ENCODE measurements at places on chromosomes 3 and 15.

- DNase-seq: no peak
- no peaks in the 10 kb centered on the region for H3K27me3 ChIP-seq
- no peaks in the 10 kb centered on the region for H3K4me1 ChIP-seq
Measured at GRCh38 chr15:50028326-50028725, 90.7 kb downstream of the ATP8B4 start.

GRCh38 chr3:73586190-73586589, 38.6 kb downstream of the PDZRN3 start:
- peaks cover 17% of the 10 kb centered on the region for H3K4me1 ChIP-seq
- no peak overlapping the region for H3K4me3 ChIP-seq
- H3K27me3 ChIP-seq: no peaks in the 10 kb centered on the region
- DNase-seq: no peak
- no peaks in the 10 kb centered on the region for H3K36me3 ChIP-seq

DNA sequence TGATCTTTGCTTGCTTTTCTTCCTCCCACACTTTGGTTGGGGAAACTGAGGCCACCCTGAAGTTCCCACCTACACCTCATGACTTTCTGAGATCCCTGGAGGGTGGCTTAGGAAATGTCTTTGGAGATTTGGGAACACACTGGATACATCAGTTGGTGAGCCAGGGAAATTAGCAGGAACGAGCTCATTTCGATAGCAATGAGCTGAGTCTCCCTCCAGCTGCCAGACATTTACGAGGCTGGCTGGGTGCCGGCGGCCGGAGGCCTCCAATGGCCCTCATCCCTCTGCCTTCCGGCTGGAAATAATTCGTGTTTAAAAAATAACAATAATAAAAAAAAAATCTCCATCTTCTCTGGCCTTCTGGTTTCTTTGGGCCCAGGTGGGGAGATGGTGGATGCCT, 38.8 kb downstream of the SMAD6 start:
- H3K27me3 ChIP-seq: no peaks in the 10 kb centered on the region
- H3K4me1 ChIP-seq: no peaks in the 10 kb centered on the region
- H3K36me3 ChIP-seq: no peaks in the 10 kb centered on the region
- peak overlapping the region; percentile 57 for H3K27ac ChIP-seq
- no peak overlapping the region for H3K4me3 ChIP-seq
- peak; percentile 86 for DNase-seq

- H3K36me3 ChIP-seq: no peaks in the 10 kb centered on the region
- no peaks in the 10 kb centered on the region for H3K27me3 ChIP-seq
- H3K27ac ChIP-seq: no peak overlapping the region
Measured at GRCh38 chr3:80355144-80355543, 587.3 kb upstream of the ROBO1 start.

DNA sequence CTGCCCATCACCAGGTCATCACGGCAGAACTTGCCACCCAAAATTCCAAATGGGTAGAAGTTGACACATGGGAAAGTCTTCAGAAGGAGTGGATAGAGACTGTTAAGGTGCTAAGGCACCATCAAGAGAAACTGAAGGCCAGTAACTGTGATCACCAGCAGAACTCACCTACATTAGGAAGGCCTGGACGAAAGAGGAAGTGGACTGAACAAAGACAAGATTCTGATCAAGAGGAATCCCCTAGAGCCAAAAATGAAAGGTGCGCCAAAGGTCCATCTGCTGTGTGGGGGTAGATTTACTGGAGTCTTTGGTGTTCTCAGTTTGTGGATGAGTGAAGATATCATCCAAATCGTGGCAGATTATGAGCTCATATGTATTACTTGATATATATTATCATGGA, 46.3 kb upstream of the P3H2 start:
- H3K4me3 ChIP-seq: no peak overlapping the region
- DNase-seq: no peak
- H3K27ac ChIP-seq: no peak overlapping the region
- H3K36me3 ChIP-seq: no peaks in the 10 kb centered on the region

GRCh38 chr3:161818106-161818505, 321.5 kb downstream of the OTOL1 start:
- H3K27ac ChIP-seq: no peak overlapping the region
- no peak overlapping the region for H3K4me3 ChIP-seq

DNA sequence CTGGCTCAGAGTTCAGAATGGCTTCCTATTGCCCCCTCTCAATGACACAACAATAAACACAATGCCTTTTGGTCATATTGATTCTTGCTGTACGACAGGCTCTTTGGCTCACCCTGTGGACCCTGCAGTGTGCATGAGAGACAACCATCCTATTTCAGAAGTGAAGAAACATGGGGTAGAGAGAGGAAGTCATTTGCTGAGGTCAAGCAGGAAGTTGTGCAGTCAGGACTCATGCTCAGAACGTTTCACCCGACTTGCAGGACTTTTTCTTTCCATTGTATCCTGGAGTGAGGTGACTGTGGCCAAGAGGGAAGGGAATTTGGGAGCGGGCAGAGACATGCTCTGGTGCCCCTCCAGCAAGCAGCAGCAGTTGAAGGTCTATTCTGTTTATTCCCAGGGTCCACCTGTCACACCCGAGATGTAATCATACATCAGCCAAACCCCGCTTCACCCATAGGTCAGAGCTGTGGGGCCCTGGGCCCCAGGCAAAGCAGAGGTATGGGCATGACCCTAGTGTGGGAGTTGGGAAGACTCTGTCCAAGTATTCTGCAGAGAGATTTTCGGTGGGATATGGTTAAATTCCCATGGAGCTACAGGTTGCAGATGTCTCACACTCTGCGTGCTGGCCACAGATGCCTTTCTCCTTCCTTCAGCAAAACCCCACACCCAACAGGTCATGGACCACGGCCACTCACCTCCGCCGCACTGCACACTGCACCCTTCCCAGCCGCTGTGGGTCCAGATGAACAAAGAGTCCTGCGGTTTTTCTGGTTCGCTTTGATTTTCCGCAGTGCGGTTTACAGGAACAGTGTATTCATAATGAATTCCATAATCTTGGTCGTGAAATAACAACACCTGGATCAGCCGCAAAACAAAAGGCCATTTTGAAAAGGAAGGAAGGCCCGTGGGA, 290.6 kb downstream of the ADAMTS17 start:
- no peaks in the 10 kb centered on the region for H3K36me3 ChIP-seq
- H3K27me3 ChIP-seq: no peaks in the 10 kb centered on the region
- no peak overlapping the region for H3K27ac ChIP-seq
- no peak overlapping the region for H3K4me3 ChIP-seq
- no peaks in the 10 kb centered on the region for H3K4me1 ChIP-seq

GRCh38 chr3:190381441-190381840, 6.5 kb upstream of the CLDN16 start:
- no peak overlapping the region for H3K4me3 ChIP-seq
- no peaks in the 10 kb centered on the region for H3K27me3 ChIP-seq
- no peak overlapping the region for H3K27ac ChIP-seq
- DNase-seq: no peak

- H3K27me3 ChIP-seq: no peaks in the 10 kb centered on the region
- no peaks in the 10 kb centered on the region for H3K4me1 ChIP-seq
- H3K27ac ChIP-seq: no peak overlapping the region
- no peak overlapping the region for H3K4me3 ChIP-seq
- DNase-seq: no peak
Measured at GRCh38 chr3:106635271-106635670, 742.0 kb upstream of the CCDC54 start.

GRCh38 chr15:72168808-72169190, 28.8 kb downstream of the GRAMD2A start:
- DNase-seq: no peak
- no peak overlapping the region for H3K4me3 ChIP-seq
- H3K4me1 ChIP-seq: peaks cover 12% of the 10 kb centered on the region
- no peak overlapping the region for H3K27ac ChIP-seq
- no peaks in the 10 kb centered on the region for H3K27me3 ChIP-seq

GRCh38 chr3:27643355-27643754, 78.8 kb downstream of the EOMES start:
- no peaks in the 10 kb centered on the region for H3K36me3 ChIP-seq
- H3K27me3 ChIP-seq: no peaks in the 10 kb centered on the region
- H3K27ac ChIP-seq: no peak overlapping the region
- no peak for DNase-seq
- no peak overlapping the region for H3K4me3 ChIP-seq
- peaks cover 4% of the 10 kb centered on the region for H3K4me1 ChIP-seq

GRCh38 chr3:159839561-159840379, 148.9 kb upstream of the IL12A start:
- peaks cover 21% of the 10 kb centered on the region for H3K4me1 ChIP-seq
- no peaks in the 10 kb centered on the region for H3K36me3 ChIP-seq
- peak within 1 kb of the TSS; percentile 22 for H3K27ac ChIP-seq
- no peak within 1 kb of the TSS for H3K4me3 ChIP-seq

Measured in tibial artery (tissue), 4 donors.